ENCODE measurements at places on chromosomes 4 and X.

- DNase-seq = no peak
Observed at GRCh38 chr4:88526221-88526815, 2.7 kb upstream of the PYURF start.

- DNase-seq = no peak
Observed at GRCh38 chr4:74724979-74725378, 69.3 kb downstream of the BTC start.

GRCh38 chr4:109600431-109600830 lies 40.4 kb downstream of the MCUB start:
- no peak for DNase-seq

GRCh38 chrX:31271615-31272471 lies 200.0 kb upstream of the FTHL17 start:
- DNase-seq = no peak

DNA sequence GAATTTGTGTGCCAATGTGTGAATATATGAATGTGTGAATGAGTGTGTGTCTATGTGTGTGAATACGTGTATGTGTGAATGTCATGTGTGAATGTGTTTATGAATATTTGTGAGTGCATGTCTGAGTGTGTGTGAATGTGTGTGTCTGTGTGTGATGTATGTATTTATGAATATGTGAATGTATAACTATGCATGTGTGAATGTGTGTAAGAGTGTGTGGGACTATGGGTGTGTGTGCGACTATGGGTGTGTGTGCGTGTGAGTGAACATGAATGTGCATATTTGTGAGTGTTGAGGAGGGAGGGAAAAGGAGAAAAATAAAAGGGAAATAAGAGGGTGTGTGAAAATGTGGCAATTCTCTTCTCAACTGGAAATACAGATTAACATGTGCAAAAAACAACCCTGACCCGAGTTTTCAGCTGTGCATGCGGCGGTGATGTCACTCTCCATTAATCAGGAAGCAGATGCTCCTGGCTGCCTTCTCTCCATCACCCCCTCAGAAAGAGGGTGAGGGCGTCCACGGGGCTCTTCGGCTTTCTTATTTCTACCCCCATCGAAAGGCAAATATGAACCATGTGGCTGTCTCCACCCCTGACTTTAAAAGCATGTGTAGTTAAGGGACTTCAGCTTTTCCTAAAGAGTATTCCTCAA lies 219.8 kb downstream of the MAML3 start:
- no peak for DNase-seq

DNA sequence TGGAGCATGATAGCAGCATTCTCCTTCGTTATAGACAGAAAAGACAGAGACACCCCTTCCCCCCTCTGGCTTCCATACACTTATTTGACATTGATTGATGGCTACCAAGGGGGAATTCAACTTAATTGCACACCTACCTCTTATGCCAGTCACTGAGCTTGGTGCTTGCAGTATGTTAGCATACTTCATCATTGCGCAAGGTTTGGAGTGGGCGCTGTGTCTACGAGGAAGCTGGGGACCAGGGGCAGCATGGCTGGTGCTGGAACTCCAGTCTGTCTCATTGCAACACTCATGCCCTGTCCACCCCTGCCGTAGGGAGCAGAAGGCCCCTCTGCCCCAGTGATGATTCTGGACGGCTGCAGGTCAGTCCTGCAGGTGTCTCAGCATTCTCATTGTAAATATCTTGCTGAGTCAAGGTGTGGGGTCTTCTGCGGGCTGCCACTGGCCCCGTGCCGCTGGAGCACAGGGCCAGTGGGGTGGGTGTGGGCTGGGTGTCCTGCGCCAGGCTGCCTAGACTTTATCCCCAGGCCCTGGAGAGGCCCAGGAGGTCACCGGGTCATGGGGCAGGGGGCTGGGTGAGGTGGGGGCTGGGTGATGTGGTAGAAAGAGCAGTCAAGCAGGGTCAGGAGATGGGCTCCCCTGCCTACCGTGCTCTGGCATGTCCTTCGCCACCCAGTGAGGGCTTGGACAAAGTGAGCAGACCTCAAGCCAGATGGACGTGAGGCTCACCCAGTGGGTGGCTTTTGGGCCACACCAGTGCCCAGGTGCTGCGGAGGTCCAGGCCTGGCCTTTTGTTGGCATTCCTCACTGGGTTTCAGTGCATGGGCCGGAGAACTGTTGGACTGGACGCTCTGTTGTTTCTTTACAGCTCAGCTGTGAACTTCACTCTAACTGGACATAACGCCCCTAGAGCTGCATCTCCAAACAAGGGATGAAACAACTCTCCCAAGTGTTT lies 85.5 kb downstream of the PSAPL1 start:
- no peak for DNase-seq

- DNase-seq = no peak
Observed at GRCh38 chr4:24816797-24817196, 21.4 kb downstream of the SOD3 start.

GRCh38 chr4:178165951-178166308 lies 723.7 kb upstream of the AGA start:
- DNase-seq = no peak

DNA sequence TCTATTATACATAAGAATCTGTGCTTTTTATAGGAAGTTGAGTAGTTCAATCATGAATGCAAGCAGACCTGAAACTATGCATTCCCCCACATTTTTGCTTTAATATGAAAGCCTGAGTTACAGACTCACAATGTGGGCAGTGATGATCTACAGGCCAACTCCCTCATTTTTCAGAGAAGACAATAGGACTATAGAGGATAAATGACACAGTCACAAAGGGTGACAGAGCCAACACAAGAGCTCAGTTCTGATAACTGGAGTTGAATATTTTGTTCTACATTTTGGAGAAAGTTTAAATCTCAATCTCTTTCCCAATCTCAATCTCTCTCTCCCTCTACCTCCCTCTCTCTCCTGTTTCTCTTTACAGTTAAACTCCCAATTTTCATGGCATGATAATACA lies 27.0 kb downstream of the MBNL3 start:
- no peak for DNase-seq

GRCh38 chrX:41142130-41142910 lies 57.1 kb downstream of the USP9X start:
- no peak for DNase-seq

DNA sequence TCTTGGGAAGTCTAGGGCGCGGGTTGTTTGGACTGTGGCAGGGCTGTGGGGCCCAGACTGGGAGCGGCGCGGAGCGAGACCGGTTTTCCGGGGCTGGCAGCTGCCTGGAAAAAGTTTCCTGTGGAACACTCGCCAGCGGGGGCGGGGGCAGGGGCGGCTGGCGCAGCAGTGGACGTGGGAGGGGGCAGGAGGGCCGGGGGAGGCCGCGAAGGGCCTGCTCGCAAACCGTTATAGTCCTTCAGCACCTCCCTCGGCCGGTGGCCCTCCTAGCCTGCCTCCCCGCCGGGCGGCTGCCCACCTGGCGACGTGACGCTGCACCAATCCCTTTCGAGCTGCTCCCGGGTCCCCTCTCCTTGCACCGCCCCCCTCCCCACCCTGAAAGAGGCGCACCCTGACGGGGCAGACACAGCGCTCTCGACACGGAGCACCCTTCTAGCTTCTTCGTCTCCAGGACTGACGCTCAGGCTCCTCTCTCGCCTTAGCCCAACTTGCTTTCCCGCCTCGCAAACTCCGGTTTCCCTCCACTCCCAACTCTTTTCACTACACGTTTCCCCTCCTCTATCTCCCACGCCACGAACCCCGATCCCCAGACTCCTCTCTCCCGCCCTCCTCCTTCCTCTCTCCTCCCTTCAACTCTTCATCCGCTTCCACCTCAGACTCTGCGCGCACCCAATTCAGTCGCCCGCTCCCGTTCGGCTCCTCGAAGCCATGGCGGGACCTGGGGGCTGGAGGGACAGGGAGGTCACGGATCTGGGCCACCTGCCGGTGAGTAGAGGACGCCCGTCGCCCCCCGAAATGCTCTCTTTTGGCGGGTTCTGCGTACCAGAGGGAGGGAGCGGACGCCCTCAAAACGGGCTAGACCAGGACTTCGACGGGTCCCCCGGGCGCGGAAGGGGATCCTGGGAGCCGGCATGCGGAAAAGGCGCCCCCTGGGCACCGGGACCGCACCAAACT lies at the start of gene NRK:
TSS of gene NRK (plus strand) at position 402 of the 954 bp plus-strand sequence. CDS start at position 709, 307 bp downstream.
- no peak for DNase-seq

- no peak for DNase-seq
Observed at GRCh38 chr4:88841635-88842034, 144.0 kb upstream of the NAP1L5 start.

DNA sequence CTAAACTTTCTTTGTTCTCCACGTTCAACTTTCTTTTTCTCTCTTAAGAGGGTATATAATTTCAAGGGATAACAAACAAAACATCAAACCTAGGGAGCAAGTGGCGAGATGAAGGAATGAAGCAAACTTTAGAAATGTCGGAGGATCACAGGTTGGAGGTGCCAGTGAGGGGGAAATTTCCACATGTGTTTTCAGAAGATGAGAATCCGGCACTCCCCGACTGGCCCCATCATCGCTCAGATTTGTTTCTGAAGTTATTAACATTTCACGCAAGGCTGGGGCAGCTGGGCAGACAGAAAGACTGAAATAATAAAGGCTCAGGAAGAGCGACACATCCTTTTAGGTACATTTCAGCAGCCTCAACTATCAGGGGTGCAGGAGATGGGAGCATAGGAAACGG lies 134.9 kb downstream of the SMIM20 start:
- no peak for DNase-seq

DNA sequence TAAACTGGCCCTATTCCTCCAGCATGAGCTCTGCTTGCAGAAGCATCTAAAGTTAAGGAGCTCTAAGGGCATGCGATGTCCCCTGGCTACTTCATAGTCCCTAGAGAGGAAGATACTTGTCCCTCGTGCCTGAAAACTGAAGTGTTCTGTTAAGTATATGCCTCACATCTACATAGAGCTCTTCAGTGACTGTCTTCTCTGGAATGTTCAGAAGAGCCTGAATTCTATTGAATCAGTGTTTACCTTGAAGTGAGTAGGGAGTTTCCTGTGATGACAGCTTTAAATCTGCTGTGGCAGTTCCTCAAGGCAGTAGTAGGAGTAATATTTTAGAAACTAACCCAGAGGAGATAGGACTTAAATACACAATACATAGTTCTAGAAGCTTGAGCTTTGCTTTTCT lies 111.2 kb downstream of the ZNF518B start:
- DNase-seq = no peak

- DNase-seq = no peak
Observed at GRCh38 chr4:183332447-183332846, 10.2 kb upstream of the CLDN24 start.

- DNase-seq = no peak
Observed at GRCh38 chr4:107497054-107497453, 223.0 kb downstream of the PAPSS1 start.

- DNase-seq = no peak
Observed at GRCh38 chr4:7581477-7581876, 146.7 kb upstream of the PSAPL1 start.

- DNase-seq = no peak
Observed at GRCh38 chr4:81606166-81606565, 134.5 kb upstream of the RASGEF1B start.

Data from stimulated activated CD8-positive, alpha-beta memory T cell treated with anti-CD3 and anti-CD28 coated beads, Interleukin-2, amount 100 ng/mL, for 48 hours (primary cell).